ENCODE measurements at places on chromosomes 12 and 14.

DNA sequence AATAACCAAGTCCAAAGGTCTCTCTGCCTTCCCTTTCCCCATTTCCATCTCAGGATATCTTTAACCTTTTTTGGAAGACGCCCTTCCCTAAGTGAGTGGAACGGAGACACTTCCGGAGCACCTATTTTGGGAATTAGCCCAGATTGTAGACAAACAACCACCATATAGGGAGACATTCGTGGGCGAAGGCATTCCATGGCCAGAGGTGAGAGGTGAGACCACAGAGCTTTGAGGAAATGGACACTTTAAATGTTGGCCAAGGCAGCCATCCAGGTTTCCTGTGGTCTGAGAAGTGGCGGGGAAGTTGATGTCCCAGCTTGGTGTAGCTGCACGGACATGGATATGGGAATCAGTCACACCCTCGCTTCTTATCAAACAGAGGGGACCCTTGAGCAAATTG lies 69.4 kb upstream of the BDKRB2 start:
- no peak for DNase-seq

DNA sequence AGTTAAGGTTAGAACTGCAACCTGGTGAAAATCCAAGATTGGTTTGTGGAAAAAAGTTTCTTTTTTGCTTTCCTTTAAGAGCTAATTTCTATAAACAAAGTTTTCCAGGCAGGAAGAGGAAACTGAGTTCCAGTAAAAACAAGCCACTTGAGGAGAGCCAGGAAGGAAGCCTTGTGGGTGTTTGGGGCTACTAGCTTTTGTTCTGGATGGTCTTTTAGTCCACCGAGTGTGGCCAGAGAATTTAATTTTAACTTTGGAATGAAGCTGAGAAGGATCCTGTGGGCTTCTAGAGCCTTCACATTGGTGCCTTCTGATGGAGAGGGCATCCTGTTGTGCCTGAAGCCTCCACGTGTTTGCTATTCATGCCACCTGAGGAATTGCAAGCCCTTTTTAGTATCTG lies 327.9 kb downstream of the C12orf75 start:
- DNase-seq, result no peak

DNA sequence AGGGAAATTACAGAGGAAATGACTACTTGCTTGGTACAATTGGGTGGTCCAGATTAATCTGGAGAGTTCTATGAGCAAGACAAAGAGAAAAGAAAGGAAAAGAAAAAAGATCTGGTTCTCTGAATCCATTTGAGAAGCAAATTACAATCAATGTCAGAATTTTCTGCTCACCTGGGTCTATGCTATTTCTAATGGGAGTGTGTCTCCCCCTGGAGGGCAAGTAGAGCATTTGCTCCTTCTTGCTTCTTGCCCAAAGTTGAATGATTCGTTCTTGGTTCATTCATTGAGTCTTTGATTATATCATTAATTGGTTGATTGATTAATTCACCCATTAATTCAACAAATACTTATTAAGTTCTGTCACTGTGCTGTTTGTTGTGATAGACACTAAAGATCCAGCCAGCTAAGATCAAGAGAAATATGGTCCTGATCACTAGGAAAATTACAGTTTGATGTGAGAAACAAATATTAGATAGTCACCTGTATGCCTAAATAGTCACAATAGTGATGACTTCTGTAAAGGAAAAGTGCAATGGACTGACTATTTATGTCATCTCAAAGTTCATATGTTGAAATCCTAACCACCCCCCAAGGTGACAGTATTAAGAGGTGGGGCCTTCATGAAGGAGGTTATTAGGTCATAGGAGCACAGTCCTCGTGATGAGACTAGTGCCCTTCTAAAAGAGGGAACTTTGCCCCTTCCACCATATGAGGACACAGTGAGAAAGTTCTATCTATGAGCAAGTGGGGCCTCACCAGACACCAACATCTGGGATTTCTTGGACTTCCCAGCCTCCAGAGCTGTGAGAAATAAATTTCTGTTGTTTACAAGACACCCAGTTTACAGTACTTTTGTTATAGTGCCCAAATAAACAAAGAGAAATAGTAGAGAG lies 8.0 kb upstream of the ASB8 start:
- peak; percentile 44 for DNase-seq

- no peak for DNase-seq
These were observed 695.6 kb upstream of the LMO3 start for GRCh38 chr12:17301544-17301943.

DNA sequence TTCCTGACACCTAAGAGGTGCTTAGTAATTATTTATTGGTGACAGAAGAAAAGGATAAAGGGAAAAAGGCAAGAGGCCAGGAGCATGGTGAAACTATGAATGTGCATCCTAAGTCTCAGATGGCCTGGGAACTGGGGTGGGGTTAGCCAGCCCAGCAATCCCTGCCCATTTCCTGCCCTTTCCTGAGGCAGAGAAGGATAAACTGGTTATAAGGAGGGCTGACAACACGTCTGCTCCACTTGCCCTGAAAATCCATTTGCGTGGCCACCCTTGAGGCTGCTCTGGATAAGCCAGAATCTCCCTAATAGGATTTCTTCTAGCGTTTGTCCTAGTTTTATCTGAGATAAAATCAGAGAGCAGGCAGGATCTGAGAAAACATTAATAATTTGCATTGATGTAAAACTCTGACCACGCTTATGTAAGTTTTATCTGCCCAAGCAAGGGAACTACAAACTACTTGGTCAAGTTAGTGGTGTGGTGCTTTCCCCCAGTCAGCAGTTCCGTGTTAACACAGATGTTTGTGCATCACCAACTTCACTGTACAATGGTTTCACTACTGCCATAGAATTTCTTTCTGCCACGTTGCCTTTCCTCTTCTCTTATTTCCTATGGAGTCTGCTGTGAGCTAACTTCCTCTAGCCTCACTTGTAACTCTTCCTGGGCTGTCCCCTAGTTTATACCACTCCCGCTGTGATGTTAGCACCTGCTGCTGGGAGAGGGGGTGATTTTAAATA lies 392.7 kb downstream of the RPS29 start:
- no peak for DNase-seq

GRCh38 chr12:4011597-4011996 lies 138.4 kb upstream of the PARP11 start:
- no peak for DNase-seq

DNA sequence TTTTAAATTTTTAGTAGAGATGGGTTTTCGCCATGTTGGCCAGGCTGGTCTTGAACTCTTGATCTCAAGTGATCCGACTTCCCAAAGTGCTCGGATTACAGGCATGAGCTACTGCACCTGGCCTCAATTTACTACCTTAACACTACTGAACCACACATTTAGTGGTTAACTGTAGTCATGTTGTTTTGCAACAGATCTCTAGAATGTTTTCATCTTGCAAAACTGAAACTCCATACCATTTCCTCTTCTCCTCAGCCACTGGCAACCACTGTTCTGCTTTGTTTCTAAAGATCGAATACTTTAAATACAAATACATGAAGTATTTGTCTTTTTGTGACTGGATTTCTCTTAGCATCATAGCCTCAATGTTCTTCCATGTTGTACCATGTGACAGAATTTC lies 15.4 kb upstream of the SMCO2 start:
- no peak for DNase-seq

DNA sequence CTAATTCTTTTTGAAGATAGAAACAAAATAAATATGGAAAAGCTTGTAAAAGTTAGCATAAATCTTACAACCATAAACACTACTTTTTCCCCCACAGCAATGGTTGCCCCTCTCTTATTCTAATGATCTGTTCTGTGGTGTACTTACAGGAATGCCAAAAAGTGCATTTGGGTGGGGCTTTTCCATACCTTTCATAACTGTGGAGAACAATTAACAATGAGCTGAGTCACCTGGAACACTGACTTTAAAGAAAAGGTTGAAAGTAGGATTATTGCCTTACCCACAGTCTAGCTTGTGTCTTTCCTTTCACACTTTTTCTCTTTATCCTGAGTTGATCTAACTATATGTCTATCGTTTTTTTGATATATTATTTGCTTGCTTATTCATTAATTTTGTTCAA lies 86.9 kb downstream of the TPH2 start:
- DNase-seq, result no peak

GRCh38 chr14:79825046-79825521 lies 386.2 kb downstream of the DIO2 start:
- no peak for DNase-seq

GRCh38 chr12:45665941-45666340 lies 63.6 kb upstream of the ARID2 start:
- DNase-seq, result no peak

DNA sequence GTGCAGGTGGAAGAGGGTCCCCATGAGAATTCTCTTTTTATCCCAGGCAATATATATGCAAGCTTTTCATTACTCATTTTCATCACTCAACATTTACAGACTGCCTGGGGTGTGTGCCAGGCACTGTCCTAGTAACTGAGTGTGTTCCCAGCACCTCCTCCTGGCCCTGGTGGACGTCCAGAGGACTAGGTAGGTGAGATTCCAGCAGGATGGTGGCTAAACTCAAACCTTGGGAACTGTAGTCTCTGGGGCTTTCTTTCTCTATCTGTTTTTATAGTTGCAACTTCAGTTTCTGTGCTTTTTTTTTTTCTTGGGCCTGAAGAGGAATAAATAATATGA lies 63.8 kb downstream of the SUSD6 start:
- DNase-seq, result no peak

DNA sequence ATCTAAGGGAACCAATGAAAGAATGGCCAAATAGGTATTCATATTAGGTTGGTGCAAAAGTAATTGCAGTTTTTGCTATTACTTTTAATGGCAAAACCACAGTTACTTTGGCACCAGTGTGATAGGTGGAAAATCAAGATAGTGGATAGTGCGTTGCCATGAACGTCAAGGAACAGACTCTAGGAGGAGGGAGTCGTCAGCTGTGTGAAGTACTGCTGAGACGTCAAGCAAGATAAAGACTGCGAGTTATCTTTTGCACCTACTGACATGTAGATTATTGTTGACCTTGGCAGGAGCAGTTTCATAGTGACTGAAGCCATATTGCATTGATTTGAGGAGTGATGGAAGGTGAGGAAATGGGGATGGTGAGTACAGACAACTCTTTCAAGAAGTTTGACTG lies 8.3 kb downstream of the YLPM1 start:
- no peak for DNase-seq

DNA sequence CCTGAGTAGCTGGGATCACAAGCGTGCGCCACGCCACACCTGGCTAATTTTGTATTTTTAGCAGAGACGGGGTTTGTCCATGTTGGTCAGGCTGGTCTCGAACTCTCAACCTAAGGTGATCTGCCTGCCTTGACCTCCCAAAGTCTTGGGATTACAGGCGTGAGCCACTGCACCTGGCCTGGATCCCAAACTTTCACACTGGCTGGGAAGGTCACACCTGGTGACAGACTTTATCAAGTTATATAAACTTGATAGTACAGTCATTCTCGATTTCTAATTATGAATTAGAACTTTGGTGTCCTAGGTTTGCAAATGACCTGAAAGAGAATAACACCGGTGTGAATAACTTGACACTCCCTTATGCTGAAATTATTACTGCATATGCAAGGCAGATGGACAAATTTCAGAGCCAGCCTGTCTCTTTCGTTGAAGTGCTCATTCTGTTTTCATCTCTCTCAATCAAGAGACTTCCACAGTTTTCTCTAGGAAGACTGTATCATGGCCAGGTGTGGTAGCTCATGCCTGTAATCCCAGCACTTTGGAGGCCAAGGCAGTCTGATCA lies 5.9 kb downstream of the PLBD1 start:
- no peak for DNase-seq

- no peak for DNase-seq
These were observed 14.8 kb downstream of the DDX54 start for GRCh38 chr12:113170457-113170856.

DNA sequence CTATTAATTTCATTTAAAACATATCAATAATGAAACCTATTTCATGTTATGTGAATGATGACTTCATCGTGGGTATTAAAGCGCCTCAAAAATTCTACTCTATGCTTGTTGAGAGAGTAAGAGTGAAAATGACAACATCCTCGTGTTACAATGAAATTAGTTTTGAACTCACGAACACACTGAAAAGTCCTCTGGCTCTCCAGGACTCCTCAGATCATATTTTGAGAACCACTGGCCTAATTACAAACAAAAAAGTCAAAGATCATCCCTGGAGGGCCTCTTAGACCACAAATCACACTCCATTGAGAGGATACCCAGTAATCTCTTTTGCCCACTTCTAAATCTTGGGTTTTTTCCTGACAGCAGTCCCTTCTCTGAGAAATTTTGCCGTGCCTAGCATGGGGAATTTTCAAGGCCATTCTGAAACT lies 19.1 kb downstream of the DAAM1 start:
- no peak for DNase-seq

GRCh38 chr12:24075650-24076049 lies 126.2 kb upstream of the SOX5 start:
- no peak for DNase-seq

- DNase-seq, result no peak
These were observed 98.8 kb downstream of the PAWR start for GRCh38 chr12:79591988-79592387.

DNA sequence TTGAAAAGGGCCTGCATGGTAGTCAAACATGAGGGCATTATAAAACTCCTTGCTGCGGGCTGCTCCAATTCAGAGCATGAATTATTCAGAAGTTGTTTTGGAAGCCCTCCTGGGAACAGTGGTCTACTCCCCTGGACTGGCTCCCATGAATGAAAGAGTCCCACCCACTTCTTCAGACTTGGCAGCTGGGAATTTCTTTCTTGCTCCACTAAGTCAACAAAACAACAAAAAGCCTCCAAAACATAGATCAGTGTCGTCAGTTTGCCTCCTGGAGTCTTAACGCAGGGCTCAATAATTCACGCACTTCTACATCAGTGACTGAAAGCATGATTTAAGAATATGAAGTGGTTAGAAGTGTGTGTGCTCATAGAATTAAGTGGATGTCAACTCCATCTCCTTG lies 37.9 kb downstream of the AKAP6 start:
- no peak for DNase-seq

DNA sequence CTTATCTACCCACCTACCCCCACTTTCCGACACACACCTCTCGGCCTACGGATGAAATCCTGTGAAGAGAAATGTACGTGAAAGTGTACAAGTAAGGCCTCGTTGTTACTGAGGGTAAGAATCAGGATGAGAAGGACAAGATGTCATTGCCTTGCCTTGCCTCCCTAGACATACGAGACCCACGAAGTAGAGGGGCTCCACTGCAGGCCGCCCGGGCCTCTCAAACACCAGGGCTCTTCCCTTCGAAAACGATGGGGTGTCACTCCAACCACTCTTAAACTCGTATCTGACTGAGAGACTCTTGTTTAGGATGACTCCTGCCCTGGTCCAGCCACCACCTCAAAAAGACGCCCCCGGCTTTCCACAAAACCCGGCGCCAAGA lies 498 bp downstream of the RACGAP1 start:
- DNase-seq, result no peak

DNA sequence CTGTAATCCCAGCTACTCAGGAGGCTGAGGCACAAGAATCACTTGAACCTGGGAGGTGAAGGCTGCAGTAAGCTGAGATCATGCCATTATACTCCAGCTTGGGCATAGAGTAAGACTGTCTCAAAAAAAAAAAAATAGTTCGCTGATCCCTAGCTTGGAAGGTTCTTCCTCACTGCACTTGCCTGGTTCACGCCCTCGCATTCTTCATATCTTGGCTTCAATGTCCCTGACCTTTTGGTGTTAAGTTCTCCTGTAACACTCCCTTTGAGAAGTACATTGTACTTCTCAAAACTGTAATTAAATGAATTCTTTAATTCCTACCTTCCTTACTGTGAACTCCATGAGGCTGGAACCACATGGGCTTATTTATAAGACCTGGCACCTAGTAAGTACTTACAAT lies 16.5 kb upstream of the TPCN1 start:
- no peak for DNase-seq

- DNase-seq, result no peak
These were observed 111.4 kb downstream of the CRACR2A start for GRCh38 chr12:3641428-3642018.

Data from CD4-positive, alpha-beta T cell (primary cell).